ENCODE measurements at places on chromosomes 11 and 22. TPM values are rescaled to one million over a fixed set of nuclear protein-coding genes. Genes with fewer than 3 reads are reported as not detected.

DNA sequence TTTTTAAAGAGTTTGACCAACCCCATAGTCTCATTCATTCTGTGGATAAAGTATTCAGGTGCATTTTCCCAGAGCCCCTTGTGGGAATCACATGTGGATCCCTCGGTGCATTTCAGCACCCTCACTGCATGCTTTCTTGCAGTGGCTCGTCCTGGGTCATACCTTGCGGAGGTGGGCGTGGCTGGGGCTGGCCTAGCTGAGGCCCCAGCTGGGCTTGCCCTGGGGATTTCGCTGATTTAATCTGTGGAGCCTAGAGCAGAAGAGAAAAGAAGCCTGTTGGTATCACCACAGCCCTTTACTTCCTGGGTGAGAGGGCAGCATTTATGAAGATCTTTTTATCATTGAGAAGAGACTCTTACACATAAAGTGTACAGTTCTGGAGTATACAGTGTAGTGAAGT lies 53.1 kb downstream of the FBXO7 start:
- no peak for DNase-seq

GRCh38 chr11:58613228-58613627 lies 9.2 kb upstream of the CNTF start:
- DNase-seq: no peak

DNA sequence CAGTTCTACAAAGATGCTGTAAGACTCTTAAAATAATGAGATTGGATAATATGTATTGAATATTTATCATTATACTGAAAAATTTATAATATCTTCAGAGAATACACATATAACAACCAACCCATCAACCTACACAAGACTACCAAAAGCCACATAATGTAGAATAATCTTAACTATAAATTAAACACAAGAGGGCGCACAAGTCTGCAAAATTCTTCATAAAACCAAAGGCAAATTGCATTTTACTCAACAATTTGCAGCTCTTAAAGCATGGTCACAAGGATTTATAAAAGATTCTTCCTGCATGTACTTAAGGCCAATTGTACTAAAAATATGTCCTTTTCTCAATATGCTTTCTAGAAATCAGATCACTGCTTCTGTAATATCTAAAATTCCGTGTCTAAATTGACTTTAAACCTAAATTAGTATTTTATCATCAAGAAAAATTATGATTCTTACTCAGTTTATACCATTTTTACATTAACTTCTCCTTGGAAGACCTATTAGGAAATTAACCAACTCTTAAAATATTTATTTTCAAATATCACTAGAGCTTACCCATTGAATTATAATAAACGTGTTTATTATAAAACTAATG lies 79.0 kb downstream of the TTC28 start:
- DNase-seq: no peak

GRCh38 chr22:31247726-31248125 lies 35.6 kb downstream of the LIMK2 start:
- no peak for DNase-seq

- no peak for DNase-seq
Measured at GRCh38 chr11:36394926-36395325, 98.8 kb downstream of the PRR5L start.

Gene JHY
- 7.9 TPM for total RNA-seq

DNA sequence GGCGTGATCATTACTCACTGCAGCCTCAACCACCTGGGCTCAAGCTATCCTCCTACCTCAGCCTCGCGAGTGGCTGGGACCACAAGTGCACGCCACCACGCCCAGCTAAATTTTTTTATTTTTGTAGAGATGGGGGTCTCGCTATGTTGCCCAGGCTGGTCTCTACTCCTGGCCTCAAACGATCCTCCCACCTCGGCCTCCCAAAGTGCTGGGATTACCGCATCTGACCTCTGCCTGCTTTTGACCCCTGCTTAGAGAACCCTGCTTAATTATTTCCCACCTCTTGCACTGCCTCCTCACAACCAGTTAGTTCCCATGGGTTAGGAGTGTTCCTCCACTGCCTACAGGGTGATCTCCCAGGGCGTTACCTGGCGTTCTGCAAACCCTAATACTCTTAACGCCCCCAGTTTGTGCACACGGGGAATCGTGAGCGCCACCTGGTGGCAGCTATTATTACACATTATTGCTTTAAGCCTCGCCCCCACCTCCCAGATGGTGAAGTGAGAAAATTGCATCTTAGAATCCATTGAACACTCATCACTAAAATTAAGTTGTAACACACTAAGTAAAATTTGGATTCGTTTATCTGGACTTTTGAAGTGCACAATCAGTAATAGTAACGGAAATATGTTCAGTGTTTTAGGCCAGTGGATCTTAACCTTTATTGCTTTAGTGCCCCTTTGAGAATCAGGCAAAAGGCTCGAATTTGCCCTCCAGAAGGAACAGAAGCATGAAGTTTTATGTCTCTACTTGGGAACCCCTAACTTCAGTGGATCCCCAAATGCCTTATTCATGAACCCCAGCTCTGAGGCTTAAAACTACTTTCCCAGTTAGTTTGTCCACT lies 61.4 kb upstream of the ASPHD2 start:
- DNase-seq: no peak

Gene GRK3
- 44.5 TPM for total RNA-seq

DNA sequence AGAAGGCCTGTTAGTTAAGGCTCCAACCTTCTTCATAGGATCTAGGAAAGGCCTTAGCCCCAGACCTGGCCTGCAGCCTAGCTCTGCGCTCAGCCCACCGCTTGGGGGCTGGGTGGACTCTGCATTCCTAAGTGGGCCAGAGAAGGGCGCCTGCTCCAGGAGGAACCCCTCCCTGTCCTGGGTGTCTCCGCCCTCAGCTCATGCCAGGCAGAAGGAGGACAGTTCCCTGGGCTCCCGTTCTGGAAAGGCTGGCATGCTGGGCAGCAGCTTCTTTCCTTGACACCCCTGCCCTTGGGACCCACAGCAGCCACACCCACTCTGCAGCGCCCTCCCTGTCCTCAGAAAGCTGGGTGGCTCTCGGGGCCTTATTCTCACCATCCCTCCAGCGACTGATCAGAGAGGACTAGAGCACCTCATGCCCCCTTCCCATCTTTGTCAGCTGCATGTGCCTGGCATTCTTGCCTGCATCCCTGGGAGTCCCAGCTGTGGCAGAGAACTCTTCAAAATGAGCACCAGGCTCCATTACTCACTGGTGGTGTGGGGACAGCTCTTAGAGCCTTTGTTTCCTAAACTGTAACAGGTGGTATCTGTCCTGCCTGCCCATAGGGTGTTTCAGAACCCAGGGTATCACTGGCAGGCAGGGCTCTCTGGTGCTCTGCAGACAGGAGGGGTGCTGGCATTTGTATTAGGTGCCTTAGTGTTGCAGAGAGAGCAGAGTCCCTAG lies 20.3 kb upstream of the MYRF start:
- no peak for DNase-seq

- DNase-seq: no peak
Measured at GRCh38 chr11:96145163-96145585, 197.8 kb downstream of the MAML2 start.

- peak; percentile 21 for DNase-seq
Measured at GRCh38 chr11:2085251-2086066, 53.7 kb downstream of the IGF2 start.

Gene MRPL49
- total RNA-seq: 40.2 TPM

Gene OR5P2
- total RNA-seq: not detected

GRCh38 chr11:15204711-15205110 lies 90.0 kb downstream of the INSC start:
- DNase-seq: no peak

GRCh38 chr11:116577956-116578355 lies 194.8 kb downstream of the BUD13 start:
- no peak for DNase-seq

- peak; percentile 91 for DNase-seq
Measured at GRCh38 chr11:62612366-62613290, at the start of the genes EML3 and ROM1. Gene EML3, minus strand, starts transcription at chr11:62612775. Its CDS starts 318 bp downstream, at chr11:62612457. Gene ROM1, plus strand, starts transcription at chr11:62613257. Its CDS starts 25 bp downstream, at chr11:62613282.

GRCh38 chr11:75474240-75474639 lies 41.2 kb upstream of the KLHL35 start:
- no peak for DNase-seq

GRCh38 chr22:47517062-47517461 lies 754.6 kb downstream of the TBC1D22A start:
- no peak for DNase-seq

DNA sequence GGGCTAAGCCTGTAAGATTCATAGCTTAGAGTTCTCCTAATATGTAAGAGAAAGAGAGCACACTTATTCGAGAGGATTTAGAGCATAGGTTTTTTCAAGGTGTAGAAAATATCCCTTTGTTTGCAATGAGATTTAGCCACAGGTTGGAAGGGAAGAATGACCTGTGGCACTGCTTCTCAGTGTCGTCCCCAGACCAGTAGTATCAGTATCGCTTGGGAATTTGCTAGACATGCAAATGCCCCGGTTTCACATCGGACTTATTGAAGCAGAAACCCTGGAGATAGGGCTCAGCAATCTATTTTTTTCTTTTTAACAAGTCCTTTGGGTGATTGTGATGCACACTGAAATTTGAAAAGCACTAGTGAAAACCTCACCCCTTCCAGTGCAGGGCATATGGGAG lies 362.6 kb upstream of the C11orf87 start:
- DNase-seq: no peak

- DNase-seq: no peak
Measured at GRCh38 chr11:11793073-11793472, 48.7 kb upstream of the USP47 start.

- no peak for DNase-seq
Measured at GRCh38 chr11:117557361-117557760, 229.7 kb downstream of the CEP164 start.

GRCh38 chr11:86210898-86211297 lies 33.7 kb upstream of the EED start:
- no peak for DNase-seq

GRCh38 chr22:25404928-25405816 lies 159.3 kb upstream of the GRK3 start:
- DNase-seq: peak; percentile 71

Gene TPH1
- total RNA-seq: 0.26 TPM

DNA sequence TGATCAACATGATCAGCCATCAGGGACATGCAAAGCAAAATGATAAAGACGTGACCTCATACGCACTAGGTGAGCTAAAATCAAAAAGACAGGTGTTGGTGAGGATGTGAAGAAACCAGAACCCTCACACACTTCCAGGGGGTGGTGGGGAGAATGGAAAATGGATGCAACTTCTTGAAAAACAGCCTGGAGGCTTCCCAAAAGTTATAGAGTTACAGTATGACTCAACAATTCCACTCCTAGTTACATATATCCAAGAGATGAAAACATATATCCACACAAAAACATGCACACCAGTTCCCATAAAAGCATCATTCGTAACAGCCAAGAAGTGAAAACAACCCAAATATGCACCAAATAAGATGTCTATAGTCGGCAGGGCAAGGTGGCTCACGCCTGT lies 42.1 kb upstream of the APLNR start:
- DNase-seq: no peak

DNA sequence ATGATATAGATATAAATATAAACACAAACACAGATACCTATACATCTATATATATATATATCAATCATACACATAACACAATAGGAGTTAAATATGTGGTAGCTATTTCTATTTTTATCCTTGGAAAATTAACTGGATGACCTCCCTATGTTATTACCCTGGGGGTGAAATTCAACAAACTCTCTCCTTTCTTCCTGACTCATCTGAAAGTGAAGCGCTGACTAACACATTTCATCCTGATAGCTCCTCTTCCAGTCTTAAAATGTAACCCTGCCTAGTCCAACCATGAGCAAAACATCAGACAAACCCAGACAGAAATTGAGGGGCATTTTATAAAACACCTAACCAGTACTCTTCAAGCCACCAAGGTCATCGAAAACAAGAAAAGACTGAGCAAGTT lies 220.6 kb upstream of the ISX start:
- DNase-seq: no peak

DNA sequence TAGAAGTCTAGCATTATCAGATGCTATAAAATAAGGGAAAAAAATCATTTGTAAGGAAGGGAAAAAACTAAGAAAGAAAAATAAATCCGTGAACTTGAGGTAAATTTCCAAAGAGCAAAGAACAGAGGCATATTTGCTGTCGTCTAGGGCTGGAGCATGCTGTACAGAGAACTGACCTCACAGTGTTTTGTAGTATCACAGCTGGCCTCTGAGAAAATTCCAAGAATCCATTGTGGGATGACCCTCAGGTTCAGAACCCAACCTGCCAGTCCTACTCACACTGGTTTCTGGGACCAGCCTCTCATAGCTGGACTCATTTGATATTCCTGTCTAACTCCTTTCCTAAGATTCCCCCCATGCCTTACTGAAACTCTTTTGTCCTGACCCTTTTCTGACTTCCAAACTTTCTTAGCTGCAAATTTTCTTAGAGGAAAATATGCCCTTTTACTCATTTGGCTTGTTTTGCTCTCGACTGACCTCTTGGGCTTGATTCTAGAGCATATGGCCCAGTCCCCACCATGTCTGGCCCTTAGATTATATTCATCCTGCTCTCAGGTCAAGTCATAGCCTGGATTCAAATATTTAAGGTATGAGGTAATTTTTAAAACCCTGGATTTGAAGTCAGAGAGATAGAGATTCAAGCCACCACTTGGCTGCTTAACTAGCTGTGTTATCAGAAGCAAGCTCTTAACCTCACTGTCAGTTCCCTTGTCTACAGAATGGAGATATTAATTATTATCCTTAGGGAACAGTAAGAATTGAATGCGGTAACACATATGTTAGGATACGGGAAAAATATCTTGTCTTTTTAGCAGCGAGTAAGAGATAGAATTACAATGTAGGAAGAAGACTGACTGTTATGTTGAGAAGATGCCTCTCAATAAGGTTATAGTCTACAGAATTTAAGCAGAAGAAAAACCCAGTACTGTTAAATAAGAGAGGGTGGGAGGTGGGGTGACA lies 89.7 kb upstream of the KCNA4 start:
- no peak for DNase-seq

Gene MIOX
- total RNA-seq: not detected

Gene OPCML
- total RNA-seq: 138 TPM

Gene ALDH3B2
- total RNA-seq: not detected

DNA sequence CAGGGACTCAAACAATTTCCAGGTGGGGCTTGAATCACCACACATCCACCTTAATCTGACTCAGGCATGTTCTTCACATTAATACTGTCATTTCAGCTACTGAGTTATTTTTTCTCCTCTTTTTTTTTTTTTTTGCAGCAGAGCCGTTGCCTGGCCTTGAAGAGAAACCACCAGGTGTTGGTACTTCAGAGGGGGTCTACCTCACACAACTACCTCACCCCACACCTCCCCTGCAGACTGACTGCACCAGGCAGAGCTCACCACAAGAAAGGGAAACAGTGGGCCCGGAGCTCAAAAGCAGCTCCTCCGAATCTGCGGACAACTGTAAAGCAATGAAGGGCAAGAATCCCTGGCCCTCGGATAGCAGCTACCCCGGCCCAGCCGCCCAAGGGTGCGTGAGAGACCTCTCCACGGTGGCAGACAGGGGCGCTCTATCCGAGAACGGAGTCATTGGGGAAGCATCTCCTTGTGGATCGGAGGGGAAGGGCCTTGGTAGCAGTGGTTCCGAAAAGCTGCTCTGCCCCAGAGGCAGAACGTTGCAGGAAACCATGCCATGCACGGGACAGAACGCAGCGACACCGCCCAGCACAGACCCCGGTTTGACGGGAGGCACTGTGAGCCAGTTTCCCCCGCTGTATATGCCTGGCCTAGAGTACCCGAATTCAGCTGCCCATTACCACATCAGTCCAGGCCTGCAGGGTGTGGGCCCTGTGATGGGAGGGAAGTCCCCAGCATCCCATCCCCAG lies 15.1 kb upstream of the SLC25A18 start:
- DNase-seq: no peak

Gene LARGE1
- total RNA-seq: 109 TPM

All from dorsolateral prefrontal cortex (tissue), 122 donors.